ENCODE measurements at places on chromosomes 6 and 20. TPM values are rescaled to one million over a fixed set of nuclear protein-coding genes. Genes with fewer than 3 reads are reported as not detected.

DNA sequence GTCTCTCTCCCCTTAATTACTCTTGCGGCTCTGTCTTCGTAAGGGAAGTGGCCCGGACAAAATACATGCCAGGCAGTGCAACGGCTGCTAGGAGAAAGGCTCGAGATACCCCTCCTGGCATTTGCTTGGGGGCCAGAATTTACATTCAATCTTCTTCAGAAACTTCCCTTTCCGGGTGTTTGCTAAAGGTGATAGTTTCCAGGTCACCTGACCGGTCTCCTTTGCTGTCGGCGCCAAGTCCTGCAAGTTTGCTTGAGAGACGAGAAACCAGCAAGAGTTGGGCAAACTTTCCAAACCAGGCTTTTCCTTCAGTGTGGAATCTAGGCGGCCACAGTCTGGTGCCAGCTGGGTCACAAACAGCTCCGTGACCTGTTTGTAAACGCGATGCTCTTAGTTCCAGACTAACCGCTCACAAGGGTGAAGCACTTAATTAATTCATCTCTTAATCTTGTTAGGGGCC is 563 bp upstream of the SRSF3 start:
- no peak for DNase-seq

GRCh38 chr6:4644996-4645395 is 131.2 kb upstream of the CDYL start:
- DNase-seq, result no peak

The TTK gene
- 4.5 TPM for total RNA-seq

The MTFR2 gene
- total RNA-seq, result 0.76 TPM

The ENPP3 gene
- not detected for total RNA-seq

- DNase-seq, result no peak
These were observed 121.7 kb upstream of the EXOC2 start for GRCh38 chr6:814378-815347.

- no peak for DNase-seq
These were observed 310.3 kb downstream of the THBS2 start for GRCh38 chr6:168943231-168943905.

- no peak for DNase-seq
These were observed 37.7 kb upstream of the FOXP4 start for GRCh38 chr6:41508479-41508878.
